ENCODE measurements at places on chromosomes 2 and 18.

GRCh38 chr18:78981394-78981831 lies 1.8 kb downstream of the SALL3 start:
- DNase-seq, result no peak

DNA sequence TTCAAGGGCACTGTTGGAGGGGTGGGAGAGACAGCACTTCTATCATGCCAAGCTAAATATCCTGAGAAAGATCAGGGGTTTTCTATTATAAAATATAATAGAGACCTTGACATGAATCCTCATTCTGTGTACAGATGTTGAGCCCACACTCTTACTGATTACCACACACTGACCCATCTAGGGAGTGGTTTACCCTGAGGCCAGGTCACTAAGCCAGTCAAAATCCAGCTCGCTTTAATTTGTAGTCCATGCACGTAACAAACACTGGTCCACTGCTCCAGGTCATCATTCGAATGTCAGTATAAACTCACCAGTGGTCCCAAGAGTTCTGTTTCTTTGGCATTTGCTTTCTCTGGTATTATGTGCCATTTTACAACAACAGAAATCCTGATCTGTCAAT lies 96.4 kb downstream of the SLC8A1 start:
- DNase-seq, result no peak

DNA sequence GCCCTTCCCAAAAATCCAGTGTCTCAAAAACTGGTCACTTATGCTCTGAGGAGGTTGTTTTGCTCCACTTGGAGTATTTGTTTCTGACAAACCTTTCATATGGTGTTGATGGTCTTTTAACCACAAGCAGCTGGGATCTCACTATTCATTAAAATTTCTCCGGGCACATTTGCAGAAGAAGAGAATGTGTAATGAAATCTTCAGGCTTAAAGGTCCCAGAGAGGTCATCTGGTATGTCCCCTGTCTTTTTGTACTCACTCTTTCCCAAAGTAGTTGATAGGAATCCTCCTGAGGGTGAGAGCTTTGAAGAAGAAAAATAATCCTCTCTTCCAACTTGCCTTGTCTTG lies 430.8 kb downstream of the SETBP1 start:
- DNase-seq, result no peak

GRCh38 chr2:129888461-129888860 lies 91.0 kb upstream of the RAB6C start:
- no peak for DNase-seq

- DNase-seq, result peak; percentile 73
Observed at GRCh38 chr2:85524336-85524908, 14.5 kb upstream of the MAT2A start.

Measured in spinal cord (tissue), 10 donors.